ENCODE measurements at places on chromosomes 6 and 20.
A peak's percentile ranks its signal among the peaks of the same experiment; 100 is the strongest.

GRCh38 chr6:151589667-151590066 is 95.8 kb downstream of the CCDC170 start:
- DNase-seq, result no peak

DNA sequence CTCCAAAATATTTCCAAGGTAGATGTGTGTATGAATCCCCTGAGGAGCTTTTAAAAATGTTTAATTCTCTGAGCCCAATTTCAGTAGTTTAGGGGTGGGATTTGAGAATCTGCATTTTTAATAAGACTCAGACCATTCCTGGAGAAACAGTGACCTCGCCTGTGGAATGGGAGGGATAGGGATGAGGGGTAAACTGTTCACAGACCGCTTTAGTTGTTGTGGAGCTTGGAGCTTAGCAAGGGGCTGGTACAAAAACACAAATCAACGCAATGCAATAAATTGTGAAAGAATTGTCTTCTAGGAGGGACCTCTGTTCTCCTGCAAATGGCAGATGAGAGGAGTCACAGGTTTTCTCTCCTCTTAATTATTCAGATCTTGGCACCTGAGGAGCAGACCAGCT is 239.3 kb upstream of the SULF2 start:
- no peak for DNase-seq

- DNase-seq, result no peak
Measured at GRCh38 chr20:40639676-40640355, 49.2 kb downstream of the MAFB start.

GRCh38 chr20:49505518-49505917 is 23.1 kb upstream of the KCNB1 start:
- peak; percentile 52 for DNase-seq

- no peak for DNase-seq
Measured at GRCh38 chr6:139961190-139961589, 586.7 kb upstream of the CITED2 start.

GRCh38 chr6:170404036-170404435 is 97.5 kb downstream of the FAM120B start:
- no peak for DNase-seq

DNA sequence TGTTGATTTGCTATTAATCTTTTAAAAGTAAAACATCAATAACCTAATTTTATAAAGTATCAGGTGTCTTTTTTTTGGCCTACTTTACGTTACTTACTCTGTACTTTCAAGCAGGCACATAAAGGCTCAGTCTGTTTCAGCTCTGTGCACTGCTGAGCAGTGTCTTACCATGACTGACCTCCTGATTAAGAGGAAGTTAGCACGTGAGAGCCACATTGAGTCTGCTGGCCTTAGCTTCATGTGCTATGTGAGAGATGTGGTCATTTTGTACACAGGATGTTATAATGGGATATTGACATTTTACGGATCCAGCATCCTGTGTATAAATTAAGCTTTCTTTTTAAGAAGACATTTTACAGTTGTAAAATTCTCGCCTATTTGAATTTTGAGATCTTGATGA is 31.9 kb downstream of the ARID1B start:
- DNase-seq, result peak; percentile 70

- DNase-seq, result peak; percentile 61
Measured at GRCh38 chr6:144158133-144158532, 7.8 kb downstream of the STX11 start.

- no peak for DNase-seq
Measured at GRCh38 chr6:119444642-119445557, 95.3 kb upstream of the MAN1A1 start.

DNA sequence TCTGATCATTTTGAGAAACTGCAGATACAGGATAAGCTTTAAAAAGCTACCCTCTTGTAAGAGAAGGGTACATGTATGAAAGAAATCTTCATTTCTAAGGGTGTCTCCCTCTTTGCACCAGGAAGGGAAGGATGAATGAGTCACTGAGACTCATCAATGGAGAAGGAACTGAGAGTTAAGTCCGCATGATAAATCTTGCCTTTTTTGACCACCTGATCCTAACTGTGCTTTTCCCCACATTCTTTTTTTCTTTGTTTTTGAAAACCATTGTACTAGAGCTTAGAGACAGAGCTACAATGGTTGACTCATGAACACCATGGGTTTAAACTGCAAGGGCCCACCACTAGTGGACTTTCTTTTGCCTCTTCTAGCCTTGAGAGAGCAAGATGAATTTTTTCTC is 353.0 kb upstream of the RGS17 start:
- no peak for DNase-seq

GRCh38 chr6:146594495-146594894 is 4.3 kb upstream of the ADGB start:
- DNase-seq, result no peak

DNA sequence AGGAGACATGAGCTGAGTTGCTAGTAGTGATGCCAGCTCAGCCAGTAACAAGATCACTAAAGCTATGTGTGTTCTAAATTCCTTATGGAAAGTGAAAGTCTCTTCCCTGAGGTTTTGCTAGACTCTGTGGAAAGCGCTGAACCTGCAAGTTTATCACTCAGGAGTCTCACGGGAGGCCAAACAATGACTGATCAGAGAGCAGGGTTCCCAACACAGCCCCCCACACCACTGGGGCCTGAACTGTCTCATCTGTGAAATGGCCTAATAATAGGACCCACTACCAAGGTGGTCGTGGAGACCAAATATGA is 19.9 kb downstream of the ACSS1 start:
- DNase-seq, result no peak

DNA sequence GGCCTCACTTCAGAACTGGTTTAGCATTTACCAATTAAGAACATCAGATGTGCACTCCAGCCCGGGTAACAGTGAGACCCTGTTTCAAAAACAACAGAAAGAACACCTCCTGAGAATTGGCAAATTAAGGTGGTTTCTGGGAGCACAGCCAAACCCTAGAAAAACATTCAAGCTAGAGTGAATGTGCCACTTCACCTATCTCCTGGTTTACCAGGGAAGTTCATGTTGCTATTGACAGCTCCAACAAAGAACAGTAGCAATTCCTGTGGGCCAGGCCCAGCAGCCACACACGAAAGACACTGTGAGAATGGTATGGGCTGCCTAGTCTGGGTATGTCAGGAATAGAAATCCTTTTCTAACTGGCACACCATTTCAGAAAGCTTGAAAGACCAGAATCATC is 4.9 kb downstream of the POLR1C start:
- no peak for DNase-seq

- DNase-seq, result no peak
Measured at GRCh38 chr6:72784071-72784470, 162.2 kb downstream of the KCNQ5 start.

DNA sequence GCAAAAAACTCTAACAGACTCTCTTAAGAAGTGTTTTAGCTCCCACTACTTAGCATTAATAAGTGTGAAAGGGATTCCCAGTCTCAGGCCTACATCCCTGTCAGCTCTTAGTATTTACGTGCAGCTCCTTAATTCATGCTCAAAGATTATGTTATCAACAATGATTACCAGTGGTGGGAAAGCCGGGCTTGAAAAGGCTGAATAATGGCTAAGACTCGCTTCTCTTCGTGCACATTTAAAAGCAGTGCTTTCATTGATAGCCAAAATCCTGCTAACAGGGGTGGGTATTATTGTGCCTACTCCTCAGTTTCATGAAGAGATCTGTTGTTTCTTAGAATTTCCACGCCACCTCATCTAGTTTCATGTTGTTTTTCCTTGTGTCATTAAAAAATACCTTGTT is 518.8 kb downstream of the GRIK2 start:
- DNase-seq, result no peak

DNA sequence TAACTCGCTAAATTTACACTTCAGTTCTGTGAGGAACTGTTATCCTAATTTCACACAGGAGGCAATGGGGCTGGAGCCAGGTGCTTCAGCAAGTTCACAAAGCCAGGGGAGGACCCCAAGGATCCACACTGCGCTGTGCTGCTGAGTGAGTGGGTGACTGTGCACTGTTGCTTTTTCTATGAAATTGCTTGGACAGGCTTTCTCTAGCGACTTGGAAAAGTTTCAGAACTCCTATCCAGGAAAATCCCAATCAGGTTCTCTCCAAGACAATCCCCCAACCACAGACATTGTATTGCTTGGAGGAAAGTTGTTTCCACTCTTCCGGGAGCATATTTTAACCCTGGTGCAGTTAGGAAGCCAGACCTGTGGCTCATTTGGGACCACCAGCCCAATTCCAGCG is 175.9 kb upstream of the CST7 start:
- DNase-seq, result no peak

GRCh38 chr6:129843573-129843972 is 17.5 kb downstream of the TMEM244 start:
- no peak for DNase-seq

DNA sequence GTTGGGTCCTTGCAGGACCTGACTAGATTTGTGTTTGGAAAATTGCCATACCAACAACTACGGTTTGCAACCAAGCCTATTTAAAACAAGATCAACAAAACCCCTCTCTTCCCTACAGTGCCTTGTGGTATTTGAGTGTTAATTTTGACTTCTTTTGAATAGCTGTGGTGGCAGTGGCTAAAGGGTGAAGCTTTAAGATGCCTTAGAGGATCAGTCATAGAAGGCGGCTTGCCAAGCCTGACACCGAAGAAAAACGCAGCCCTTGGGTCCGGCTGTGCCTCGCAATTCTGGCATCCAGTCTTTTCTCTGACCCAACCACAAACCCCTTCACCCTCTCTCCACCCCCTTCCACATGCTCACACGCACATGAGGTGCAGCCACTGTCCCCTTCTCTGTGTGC is 32.6 kb downstream of the BMP6 start:
- DNase-seq, result no peak

DNA sequence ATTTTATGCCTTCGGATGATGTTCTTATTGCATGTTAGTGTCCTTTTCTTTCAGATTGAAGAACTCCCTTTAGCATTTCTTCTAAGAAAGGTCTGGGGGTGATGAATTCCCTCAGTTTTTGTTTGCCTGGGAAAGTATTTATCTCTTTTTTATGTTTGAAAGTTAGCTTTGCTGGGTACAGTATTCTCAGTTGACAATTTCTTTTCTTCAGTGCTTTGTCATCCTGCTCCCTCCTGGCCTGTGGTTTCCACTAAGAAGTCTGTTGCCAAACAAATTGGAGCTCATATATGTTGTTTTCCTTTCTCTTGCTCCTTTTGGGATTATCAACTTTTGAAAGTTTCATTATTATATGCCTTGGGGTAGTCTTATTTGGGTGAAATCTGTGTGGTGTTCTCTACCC is 11.5 kb downstream of the GRM1 start:
- no peak for DNase-seq

DNA sequence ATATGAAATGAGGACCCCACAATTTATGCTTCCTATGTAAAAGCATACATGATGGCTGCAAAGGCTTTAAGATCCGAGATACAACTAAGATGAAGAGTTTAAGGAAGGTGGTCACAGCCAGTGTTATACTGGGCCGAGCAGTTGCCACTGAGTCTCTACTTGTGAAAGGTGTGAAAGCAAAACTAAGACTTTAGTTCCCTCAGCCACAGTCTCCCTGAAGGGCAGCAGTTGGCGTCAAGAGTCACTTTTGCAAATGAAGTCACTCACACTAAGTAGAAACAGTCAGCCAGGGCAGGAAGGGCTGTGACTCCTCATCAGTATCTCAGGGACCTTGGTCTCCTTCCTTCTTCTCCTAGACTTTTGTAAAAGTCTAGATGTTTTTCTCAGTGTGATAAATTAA is 191.6 kb upstream of the MCHR2 start:
- DNase-seq, result no peak

DNA sequence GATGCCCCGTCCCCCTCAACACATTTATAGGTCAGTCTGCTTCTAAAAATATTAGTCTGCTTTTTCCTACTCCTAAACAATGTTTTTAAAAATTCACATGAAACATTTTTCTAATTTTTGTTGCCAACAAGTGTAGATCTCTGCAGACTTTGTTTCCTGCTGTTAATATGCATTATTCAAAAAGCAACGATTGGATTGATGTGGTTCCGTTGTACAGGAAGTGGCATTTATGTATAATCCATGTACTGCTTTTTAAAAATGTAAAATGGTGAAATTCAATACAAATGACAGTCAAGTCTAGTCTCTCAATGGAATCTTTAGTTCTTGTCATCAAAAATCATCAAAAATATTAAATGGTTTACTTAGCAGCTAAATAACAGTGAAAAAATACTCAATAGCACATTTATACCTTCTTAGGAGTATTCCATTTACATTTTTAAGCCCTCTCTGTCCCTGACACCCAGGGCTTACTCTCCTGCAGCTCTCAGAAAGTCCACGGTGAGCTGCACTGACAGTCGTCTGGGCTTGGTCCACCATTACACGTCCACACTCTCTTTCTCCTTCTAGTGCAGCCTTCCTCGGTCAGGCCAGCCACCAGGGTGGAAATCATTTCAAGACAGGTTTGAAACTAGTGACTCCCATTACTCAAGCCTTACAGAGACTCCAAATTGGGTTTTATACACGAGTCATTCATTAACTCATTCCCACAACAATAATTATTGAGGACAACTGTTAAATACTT is 211.5 kb downstream of the TMEM200A start:
- no peak for DNase-seq

- no peak for DNase-seq
Measured at GRCh38 chr6:119132261-119132981, 54.0 kb upstream of the FAM184A start.

DNA sequence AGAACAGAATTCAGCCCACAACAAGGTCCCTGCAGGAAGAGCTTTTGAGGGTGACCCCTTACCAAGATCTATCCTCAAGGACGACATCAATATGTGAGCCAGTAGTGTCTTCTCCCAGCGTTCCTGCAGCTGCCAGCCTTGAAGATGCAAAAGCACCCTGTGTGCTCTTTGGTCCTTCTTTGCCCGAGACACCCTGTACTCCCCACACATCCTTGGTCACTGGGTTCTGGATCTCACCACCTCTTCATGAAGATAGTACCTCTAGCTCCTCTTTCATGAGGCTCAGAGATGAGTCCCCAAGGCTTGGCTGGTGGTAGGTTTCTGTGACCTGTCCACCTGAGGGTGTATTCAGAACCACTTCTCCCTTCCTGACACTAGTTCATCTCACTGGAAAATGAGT is 259.6 kb upstream of the FOXQ1 start:
- no peak for DNase-seq

DNA sequence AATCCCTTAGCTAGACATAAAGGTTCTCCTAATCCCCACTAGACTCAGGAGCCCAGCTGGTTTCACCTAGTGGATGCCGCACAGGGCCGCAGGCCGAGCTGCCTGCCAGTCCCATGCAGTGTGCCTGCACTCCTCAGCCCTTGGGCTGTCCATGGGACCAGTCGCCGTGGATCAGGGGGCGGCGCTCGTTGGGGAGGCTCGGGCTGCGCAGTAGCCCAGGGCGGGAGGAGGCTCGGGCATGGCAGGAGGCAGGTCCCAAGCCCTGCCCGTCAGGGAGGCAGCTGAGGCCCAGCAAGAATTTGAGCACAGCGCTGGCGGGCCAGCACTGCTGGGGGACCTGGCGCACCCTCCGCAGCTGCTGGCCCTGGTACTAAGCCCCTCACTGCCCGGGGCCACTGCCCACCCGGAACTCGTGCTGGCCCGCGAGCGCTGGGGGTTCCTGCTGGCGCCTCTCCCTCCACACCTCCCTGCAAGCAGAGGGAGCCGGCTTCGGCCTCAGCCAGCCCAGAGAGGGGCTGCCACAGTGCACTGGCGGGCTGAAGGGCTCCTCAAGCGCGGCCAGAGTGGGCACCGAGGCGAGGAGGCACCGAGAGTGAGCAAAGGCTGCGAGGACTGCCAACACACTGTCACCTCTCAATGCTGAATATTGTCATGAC is 307.8 kb downstream of the C6orf118 start:
- no peak for DNase-seq
